ENCODE measurements at places on chromosomes 7 and 10.

DNA sequence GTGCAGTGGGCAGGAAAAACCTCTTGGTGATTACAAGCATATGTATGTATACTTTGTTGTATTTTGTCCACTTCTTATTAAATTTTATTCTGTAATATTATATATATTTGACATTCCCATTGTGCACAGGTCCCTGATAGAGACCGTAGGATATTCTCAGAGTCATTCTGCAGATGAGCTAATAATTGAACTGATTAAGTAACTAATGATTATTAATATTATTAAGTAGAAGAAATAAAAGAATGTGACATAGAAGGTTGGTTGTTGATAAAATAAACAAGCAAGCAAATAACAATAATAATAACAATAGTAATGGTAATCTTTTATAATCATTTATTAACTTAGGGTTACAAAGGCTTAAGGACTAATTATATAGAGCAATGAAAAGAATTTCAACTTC, 780.6 kb upstream of the ZWINT start:
- no peak for DNase-seq

DNA sequence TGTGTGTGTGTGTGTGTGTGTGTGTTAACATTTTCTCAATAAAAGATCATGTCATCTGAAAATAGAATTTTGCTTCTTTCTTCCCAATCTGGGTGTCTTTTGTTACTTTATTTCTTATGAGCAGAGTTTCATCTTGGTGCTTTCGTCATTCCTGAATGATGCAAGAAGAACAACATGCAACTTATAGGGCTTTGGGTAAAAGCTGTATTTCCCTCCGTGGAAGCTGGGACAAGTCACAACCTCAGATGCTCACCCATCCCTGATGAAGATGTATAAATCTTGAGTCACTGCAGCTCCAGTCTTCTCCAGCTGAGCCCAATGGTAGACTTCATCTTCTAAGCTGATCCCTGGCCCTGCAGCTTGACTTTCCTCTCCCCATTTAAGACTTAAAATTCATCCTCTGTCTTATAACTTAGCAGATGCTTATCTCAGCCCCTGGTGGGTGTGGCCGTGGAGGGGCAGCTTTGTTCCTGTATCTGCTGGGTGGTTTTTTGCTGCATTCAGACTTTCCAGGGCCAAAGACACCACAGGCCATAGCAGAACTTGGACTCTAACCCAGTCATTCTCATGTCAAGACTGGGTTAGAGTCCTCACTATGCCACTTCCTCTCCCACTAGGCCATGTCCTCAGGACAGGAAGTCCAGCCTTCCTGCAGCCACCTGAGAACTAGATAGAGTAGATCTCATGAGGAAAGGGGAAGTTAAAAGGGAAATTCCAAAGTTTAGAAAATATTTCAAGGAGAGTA, 356.4 kb downstream of the TNS3 start:
- no peak for DNase-seq

- no peak for DNase-seq
Observed at GRCh38 chr10:131048606-131049005, 262.9 kb downstream of the TCERG1L start.

GRCh38 chr10:117531371-117532002, 11.1 kb upstream of the EMX2 start:
- no peak for DNase-seq

DNA sequence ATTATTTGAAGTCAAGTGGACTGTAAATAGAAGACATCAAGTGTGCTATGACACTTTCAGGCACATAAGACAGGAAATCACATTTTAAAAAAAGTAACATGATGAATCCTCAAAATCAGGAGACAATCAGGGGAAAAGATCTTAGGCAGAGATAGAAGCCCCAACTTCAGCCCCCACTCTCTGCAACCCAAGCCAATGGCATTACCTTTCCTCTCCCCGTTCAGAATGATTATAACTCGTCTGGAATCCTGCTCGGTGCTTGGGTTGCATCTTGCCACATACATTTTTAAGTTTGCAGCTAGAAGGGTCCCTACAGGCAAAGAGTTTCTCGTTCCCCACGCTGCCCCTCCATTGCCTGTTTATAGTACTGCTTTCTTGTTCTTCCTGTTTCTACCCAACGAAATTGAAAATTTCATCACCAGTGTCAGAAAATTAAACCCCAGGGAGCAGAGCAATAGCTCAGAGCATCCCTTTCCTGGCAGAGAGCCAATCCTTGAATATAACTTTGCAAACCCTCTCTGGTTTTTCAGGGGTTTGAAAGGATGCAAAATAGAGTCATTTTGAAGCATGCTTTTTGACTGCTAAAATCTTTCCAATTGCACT, 260.5 kb upstream of the AOAH start:
- no peak for DNase-seq

DNA sequence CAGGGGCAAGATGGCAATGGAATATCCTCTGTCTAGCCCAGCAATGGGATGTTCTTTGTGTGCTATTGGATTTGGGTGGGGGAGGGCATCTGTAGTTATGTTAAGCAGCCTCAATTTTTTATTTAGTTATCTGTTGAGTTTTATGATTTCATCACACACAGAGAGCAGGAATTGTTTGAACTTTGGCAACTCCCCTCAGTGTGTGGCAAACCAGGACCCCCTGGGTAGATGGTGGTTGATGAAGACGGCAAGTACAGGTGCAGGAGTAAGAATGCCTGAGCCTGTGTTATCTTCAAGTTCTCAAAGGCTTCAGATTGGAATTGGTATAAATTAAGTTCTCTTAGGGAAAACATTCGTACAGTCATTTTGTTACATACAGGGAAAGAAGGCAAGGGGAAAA, 142.4 kb upstream of the SAMD8 start:
- no peak for DNase-seq

DNA sequence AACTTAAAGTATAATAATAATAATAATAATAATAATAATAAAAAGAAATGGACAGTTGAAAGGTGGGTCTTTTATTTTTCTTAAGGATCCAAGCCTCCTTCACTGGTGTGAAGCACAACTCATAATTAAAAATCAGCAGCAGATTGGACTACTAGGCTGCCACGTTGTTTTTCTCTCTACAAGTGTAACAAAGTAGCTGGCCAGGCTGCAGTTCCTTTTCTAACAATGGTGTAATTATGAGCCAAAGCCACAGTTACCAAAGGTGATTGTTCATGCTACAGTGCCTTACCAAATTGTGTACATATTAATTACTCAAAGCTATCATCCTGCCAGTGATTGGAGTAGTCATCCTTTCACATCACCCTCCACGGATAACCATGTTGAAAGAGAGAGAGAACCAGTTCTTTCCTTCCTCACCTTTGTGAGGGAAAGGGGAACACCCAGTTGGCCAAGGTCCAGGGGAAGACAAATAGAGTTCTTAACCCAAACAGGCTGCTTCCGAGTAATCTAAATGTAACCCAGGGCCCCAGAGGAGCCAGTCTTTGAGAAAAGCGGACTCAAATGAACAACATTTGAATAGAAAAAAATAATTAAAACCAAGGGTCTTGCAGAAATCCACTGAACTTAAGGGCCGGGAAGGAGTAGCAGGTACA, 86.3 kb upstream of the NPS start:
- no peak for DNase-seq

DNA sequence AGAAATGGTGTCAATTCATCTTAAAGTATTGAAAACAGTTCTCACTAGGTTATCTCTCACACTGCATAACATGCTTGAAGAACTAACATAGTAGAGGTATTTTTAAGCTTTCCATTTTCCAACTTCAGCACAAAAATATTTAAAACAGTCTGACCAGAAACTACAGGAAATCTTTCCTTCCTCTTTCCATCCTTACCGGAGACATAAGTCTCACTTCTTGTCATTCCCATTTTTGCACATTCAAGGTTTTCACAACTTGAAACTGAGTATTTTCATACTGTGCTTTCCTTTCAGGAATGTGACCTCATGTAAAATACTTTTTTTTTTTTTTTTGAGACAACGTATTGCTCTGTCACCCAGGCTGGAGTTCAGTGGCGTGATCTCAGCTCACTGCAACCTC, 45.2 kb downstream of the ARHGAP12 start:
- no peak for DNase-seq

Data from HS-27A (cell line).